Adrenal gland (tissue), 19 donors: ENCODE measurements at places on chromosomes 3 and 15.

GRCh38 chr3:20537234-20537633 is 351.2 kb upstream of the SGO1 start:
- no peak for DNase-seq

DNA sequence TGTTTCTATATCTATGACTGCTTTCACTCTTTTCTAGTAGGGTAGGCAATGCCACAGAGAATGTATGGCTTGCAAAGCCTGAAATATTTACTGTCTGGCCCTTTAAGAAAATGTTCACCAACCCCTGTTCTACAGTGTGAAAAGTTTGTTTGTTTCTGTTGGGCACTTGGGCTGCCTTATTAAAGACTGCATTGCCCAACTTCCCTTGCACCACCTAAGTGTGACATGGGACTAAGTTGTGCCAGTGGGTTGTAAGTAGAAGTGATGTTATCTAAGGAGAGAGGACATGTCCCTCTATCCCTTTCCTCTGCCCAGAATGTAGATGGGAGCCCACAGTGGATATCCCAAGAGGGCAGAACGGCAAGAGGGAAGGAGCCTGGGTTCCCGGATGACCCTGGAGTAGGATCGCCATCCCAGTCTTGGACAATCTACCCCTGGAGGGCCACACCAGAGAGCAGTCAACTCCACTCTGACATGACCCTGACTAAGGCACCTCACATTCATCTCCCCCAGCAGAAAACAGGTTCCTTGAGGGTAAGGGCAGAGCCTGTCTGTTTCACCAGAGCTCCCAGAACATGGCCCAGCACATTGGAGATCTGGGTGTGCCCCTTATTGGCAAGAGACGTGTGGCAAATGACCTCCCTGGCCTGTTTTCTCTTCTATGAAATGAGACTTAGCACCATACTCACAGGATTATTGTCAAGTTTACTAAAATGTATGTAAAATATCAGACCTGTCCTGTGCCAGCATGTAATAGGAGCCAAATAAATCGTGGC is 138.8 kb downstream of the SMAD6 start:
- DNase-seq = no peak

- DNase-seq = no peak
Measured at GRCh38 chr3:20422391-20422790, 236.4 kb upstream of the SGO1 start.

DNA sequence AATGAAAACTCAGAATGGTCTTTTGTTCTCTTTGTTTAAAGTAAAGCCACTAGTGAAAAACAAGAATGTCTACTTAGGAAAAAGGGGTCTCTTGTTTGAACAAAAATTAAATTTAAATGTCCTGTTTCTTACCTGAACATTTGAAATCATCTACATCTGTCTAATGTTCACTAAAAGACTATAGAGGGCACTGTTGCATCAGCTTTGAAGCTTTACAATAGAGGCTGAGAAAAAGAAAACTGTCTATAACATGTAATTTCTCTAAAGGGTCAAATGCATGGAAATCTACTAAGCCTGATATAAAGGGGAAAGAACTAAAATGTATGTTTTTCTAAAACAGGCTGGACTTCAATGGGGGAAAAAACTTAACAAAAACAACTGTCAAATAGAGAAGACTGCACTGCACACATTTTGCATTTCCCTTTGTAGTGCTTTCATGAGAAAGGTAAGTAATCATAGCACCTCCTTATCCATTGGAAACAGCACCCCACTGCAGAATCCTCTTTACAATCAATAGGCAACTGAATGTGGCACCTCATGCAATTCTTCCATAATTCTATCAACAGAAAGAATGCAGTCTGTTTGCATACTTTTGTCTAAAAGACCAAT is 26.3 kb downstream of the DPH6 start:
- no peak for DNase-seq

- no peak for DNase-seq
Measured at GRCh38 chr3:89503891-89504391, 396.5 kb downstream of the EPHA3 start.

- DNase-seq = no peak
Measured at GRCh38 chr15:76711351-76711827, 193.8 kb downstream of the SCAPER start.

GRCh38 chr3:122835590-122835989 is 40.7 kb downstream of the SLC49A4 start:
- no peak for DNase-seq

DNA sequence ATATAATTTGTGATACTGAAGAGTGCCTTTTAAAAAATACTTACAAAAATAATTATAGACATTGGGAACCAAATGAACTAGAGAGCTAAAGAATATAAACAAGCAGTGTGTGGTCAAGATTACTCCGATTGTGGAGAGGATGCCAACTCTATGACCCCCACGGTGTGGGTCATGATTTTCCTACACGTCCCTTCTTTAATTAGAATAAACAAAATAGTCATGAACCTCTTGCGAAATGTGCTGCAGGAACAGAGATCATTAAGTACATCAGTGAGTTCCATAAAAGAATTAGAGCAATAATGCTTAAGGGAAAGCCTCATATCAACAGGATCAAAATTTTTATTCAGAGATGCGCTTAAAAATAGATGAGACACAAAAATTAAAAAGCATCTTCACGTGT is 476.6 kb upstream of the ROBO1 start:
- peak; percentile 30 for DNase-seq

DNA sequence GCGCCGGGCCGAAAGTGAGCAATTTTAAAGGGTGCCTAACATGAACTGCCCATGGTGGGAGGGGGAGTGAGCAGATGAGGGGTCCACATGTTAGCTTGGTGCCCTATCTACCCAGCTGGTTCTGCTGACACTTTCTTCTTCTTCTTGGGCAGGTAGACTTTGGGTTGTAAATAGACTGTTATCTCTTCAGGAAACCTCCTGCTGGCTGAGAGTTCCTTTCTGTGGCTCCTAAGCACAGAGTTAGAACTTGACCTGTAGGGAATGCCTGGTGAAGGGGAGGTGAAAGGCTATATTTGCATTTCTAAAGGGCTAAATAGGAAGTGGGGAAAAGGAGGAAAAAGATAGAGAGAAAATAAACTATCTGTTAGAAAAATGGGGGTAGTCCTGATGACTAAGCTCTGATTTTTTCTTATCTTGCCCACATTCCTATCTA is 521.4 kb upstream of the TGFBR2 start:
- no peak for DNase-seq

GRCh38 chr15:29820394-29821154 is 1.7 kb downstream of the TJP1 start:
- no peak for DNase-seq

- DNase-seq = no peak
Measured at GRCh38 chr3:138748190-138748589, 86.5 kb downstream of the PIK3CB start.

- DNase-seq = no peak
Measured at GRCh38 chr3:47825590-47825989, 22.7 kb downstream of the DHX30 start.

DNA sequence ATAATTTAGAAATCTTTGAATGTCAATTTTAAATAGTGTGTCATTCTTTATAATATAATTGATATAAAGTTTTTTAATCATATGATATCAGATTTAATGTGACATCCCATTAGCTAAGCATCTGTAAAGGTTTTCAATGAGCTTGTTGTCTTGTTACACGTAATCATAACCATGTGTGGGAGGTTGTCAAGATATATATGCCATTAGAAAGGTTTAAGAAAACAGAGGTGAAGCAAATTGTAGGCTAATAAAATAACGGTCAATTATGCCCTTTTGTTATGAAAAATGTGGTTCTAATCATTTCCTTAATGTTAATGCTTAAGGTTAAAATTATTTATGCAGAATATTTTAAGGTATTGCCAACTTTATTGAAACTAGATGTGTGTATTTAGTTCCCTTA is 56.3 kb downstream of the RSRC1 start:
- no peak for DNase-seq

- no peak for DNase-seq
Measured at GRCh38 chr3:98010194-98010882, 24.8 kb downstream of the GABRR3 start.

DNA sequence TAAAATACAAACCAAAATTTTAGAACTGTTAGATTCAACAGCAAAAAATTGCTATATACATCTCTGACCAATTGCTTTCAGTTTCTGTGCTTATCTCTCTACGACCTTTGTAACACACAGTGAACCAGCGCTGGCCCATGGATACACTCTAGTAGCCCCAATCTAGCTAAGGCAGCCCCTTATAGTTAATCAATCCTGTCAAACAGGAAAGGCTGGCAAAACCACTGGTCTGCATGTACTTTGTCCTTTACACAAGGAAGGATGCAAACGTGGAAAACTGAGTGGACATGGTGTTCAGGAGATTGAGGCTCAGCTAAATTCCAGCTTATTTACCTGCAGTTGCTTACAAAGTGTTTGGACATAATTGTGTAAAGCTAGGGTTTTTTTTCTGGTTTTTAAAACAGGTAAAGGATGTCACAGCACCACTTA is 25.9 kb downstream of the ADGRG7 start:
- no peak for DNase-seq

DNA sequence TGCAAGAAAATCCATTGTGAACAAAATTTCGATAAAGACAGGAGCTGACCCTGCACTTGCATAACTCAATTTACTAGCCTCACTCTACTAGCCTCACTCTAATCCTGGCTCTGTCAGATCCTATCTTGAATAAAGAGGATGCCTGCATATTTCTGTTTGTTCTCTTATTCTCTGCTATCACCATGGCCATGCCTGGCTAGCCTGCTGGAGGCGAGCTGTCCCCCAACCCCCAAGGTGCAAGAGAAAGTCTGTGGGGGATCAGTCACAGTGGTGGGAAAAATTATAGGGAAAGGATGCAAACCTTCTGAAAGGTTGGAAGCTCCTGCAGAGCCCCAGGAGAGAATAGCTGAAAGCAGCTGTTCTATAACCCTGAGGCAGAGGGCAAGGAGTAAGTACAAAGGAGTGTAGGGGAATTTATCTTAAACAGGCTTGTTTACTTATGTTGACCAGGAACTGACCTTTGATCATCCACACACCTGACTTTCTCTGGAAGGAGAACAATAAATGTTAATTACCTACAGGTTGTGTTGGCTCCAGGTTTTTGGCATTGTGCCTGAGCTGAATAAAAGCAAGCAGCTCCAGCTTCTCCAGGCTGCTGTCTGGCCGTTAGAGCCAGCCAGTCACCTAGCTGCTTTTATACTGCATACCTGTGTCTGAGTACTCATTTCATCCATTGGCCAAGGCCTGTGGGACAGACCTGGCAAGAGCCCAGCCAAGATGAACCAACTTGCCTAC is 137.7 kb upstream of the RASGRP1 start:
- no peak for DNase-seq

- peak; percentile 76 for DNase-seq
Measured at GRCh38 chr3:120172070-120172469, 77.8 kb upstream of the GSK3B start.

GRCh38 chr3:27623085-27623753 is 98.9 kb downstream of the EOMES start:
- no peak for DNase-seq

DNA sequence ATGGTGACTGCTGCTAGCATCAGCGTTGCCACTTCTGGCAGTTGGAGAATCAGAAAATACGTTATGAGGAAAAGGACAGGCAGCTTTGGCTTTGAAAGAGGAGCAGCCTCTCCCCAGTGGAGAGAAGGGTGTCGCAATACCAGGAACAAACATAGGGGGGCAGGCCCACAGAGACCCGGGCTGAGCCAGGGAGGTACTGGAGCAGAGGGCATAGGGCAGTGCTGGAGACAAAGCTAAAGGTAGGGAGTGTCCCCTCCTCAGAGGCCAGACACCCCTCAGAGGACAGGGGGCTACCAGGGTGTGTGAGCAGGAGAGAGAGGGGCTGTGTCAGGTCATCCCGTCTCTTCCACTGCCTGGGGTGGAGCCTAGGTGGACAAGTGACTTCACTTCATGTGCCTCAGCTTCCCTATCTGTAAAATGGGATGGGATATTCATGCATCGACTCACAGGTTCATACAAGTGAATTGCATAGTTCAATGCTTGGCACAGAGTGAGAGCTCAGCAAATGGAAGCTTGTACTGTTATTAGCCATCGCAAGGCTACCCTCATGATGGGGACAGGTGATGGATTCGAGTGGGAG is 49.7 kb upstream of the LIMD1 start:
- no peak for DNase-seq

DNA sequence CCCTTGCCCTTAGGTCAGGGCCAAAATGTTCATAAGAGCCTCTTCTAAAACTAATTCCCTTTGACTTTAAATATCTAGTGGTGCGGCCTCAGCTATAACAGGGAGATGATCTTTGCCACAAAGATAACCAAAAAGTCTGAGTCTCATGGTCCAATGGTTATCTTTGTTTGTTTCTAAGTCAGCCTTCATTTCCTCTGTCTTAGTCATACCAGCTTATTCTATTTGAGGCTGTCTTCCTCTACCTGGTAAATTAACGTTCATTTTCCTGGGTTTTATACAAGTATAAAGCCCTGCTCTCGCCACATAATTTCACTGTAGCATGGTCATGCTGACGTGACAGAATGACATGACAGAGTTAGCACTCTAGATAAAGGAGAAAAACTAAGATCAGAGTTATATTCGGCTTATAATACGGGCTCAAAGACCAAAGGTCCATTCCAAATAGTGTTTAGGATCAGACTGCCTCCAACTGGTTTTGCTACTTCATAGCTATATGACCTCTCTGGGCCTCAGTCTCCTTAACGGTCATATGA is 18.4 kb downstream of the ZNF860 start:
- DNase-seq = no peak

DNA sequence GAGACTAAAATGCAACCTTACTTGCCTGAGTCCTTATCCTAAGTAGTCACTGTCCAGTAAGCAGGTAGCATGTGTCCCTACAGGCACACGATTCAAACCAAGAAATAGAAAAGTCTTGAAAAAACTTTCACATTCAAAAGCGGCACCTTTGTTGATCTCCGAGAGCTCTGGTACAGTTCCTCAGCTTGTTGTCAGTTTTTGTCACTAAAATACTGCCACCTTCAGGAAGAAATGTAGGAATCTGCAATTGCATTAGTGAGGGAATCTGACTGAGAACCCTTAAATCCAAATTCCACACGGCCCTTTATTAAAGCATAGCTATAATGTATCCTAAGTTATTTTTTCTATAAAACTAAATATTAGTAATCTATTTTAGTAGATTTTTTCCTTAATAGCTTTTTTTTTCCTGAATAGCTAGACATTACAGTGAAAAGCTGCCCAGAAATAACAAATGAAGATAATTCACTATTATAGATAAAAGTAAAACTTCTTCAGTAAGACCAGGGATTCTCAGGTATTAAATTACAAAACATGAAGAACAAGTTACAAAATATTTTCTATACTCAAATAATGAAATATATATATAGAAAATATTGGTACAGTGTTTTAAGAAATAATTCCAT is 44.0 kb downstream of the CCDC54 start:
- no peak for DNase-seq

- DNase-seq = peak; percentile 57
Measured at GRCh38 chr3:115623044-115623868, at the start of gene GAP43. Gene GAP43 (plus strand): TSS chr3:115623510. CDS start chr3:115623690, 180 bp downstream.

GRCh38 chr3:46939578-46940445 is 36.7 kb downstream of the CCDC12 start:
- DNase-seq = no peak

DNA sequence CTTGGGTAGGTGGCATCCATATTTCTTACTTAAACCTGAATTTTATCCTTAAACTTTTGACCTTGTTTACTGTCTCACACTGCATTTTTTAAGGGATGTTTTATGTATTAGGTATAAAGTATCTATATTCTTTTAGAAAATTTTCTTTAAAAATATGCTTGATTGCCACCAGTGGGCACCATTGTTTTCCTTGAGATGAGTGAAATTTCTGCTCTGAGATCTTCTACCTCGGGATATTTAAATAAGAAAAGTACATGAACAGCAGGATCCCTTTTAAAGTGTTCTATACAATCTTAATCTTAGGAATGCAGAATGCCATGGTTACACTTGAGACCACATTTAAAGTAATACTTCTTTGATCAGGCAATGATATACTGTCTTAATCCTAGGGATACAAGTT is 108.7 kb downstream of the SLMAP start:
- no peak for DNase-seq
